ENCODE measurements at places on chromosomes 11 and 22.

DNA sequence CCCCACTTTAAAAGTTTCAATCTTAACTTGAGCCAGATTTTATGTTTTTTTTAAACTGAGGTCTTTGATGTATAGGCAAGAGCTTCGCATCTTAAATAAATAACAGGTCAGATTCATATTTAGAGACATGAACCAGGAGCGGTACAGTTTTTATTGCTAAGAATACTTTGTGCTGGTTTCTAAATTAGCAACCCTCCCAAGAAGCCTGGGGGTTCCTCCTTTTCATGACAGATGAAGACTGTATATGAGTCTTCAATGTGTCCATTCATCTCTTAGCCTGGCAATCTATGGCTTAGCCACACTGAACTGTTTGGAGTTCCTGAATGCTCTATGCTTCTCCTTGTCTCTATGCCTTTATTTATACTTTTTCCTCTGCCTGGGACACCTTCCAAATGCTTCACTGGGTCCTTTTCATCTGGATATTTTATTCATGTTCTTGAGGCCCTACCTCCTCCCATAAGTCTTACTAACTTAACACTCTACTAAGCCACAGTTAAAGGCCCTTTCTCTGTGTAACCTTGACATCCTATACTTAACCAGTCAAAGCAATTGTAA is 338.6 kb downstream of the INSC start:
- DNase-seq: no peak

GRCh38 chr11:2589538-2589934 is 110.3 kb downstream of the KCNQ1OT1 start:
- DNase-seq: no peak

GRCh38 chr11:107928767-107929507 is 689 bp downstream of the RAB39A start:
- peak; percentile 18 for DNase-seq

- no peak for DNase-seq
These were observed 67.6 kb downstream of the NCAPD3 start for GRCh38 chr11:134155946-134156865.

DNA sequence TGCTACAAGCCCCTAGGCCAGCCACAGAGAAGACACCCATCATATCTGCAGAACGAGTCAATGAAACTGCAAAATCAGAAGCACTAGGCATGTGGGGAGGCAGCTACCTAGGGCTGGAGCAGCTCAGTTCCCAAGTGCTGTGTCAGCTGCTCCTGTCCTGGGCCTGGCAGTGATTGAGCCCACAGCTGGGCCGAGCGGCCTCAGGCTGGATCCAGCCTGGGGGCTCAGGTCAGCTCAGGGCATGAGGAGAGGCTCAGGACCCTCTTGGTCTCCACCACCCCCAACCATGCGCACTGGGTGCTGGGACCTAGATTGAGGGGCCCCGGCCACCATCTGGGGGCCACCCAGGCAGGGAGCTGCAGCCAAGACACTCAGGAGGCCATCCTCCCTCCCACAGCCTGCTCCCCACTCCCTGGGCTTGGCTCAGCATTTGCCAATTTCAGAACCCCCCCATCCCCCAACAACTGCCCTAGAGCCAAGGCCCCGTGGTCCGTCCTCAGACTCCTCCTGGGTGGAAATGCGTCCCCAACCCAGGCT is 2.4 kb upstream of the TNNT3 start:
- DNase-seq: no peak

- no peak for DNase-seq
These were observed 235.9 kb upstream of the DDI1 start for GRCh38 chr11:103800406-103801114.

DNA sequence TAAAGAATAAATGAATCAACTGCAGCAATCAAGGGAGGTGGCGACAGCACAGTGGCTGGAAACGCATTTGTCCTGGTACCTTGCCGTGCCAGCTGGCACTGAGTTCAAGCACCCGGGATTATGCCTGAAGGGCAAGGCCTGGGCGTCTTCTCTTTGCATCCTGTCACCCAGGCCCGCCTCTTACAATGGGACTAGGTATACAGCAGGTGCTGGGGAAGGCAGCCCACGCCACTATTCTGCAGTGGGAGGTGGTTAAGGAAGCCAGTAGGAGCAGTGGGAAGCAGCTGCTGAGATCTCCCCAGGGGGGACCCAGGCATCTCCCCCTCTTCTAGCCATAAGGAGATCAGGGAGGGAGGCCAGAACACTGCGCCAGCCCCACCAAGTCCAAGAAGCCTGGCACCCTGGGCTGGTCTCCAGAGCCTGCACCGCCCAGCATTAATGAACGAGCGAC is 15.3 kb upstream of the BAIAP2L2 start:
- no peak for DNase-seq

DNA sequence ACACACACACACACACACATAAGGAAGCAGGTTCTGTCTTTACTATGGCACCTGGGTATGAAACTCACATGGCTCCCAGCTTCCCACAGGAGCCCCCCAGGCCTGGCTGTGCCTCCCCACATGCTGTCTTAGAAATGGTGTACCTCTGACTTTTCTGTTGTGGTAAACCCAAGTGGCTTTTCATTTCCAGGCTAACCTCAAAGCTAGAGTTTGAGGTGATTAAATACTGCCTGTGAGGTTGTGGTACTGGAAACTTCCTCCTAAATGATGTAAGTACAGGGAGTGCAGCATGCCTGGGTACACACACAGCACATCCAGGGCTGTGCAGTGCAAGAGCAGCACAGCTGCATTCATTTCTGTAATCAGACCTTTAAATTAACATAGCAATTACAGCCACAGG is 34.4 kb downstream of the ME3 start:
- DNase-seq: peak; percentile 14

GRCh38 chr22:40187389-40187788 is 9.7 kb downstream of the TNRC6B start:
- DNase-seq: no peak

GRCh38 chr11:75841739-75842138 is 26.7 kb downstream of the UVRAG start:
- no peak for DNase-seq

GRCh38 chr11:61700212-61700611 is 20.0 kb downstream of the DAGLA start:
- DNase-seq: no peak

GRCh38 chr11:8219257-8220021 is 44.2 kb downstream of the LMO1 start:
- peak; percentile 37 for DNase-seq

Measured in Kasumi-1 (cell line).